ENCODE measurements at places on chromosomes 11 and 22.
A peak's percentile ranks its signal among the peaks of the same experiment; 100 is the strongest.

- H3K27me3 ChIP-seq: peaks cover 6% of the 10 kb centered on the region
- peaks cover 24% of the 10 kb centered on the region for H3K4me1 ChIP-seq
- no peak for DNase-seq
Observed at GRCh38 chr22:50301581-50301991, 5.9 kb downstream of the PLXNB2 start.

GRCh38 chr11:723120-723883 lies 17.3 kb downstream of the EPS8L2 start:
- peaks cover 82% of the 10 kb centered on the region for H3K27me3 ChIP-seq
- H3K27ac ChIP-seq: no peak overlapping the region
- no peak overlapping the region for H3K4me3 ChIP-seq

DNA sequence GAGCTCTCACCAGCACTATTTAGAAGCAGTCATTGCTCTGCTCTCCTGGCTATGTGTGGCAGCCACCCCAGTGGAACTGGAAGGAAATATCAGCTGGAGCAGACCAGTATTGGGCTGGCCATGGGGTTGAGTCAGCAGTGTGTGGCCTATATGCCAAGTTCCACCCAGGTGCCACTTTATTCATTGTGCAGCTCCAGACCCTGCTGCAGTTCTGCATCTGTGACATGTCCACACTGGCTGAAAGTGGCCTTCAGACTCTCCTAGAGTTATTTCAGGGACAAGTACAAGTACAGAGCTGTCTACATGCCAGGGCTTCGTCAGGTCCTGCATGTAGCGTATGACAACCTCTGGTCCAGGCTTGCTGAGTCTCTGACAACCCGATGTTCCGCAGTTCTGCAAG lies 55.2 kb downstream of the CABIN1 start:
- no peak overlapping the region for H3K4me3 ChIP-seq
- peaks cover 52% of the 10 kb centered on the region for H3K36me3 ChIP-seq
- H3K27ac ChIP-seq: no peak overlapping the region
- no peaks in the 10 kb centered on the region for H3K27me3 ChIP-seq
- H3K4me1 ChIP-seq: no peaks in the 10 kb centered on the region
- DNase-seq: no peak

DNA sequence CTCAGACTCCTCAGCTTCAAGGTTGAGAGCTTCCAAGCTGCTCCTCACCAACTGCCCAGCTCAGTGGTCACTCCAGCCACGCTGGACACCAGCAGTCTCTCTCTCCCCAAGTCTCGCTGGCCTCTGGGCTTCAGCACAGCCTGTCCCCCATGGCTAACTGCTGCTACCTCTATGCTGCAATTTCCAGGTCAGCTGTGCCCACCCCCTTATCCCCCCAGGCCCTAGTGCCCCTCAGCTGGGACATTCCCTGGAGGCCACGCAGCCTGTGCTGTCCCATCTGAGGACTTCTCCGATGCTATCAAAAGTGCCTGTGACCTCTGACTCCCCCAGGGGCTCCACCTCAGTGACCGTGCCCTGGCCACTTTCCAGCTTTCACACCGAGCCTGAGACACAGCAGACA lies 37.5 kb upstream of the PHF21B start:
- peaks cover 43% of the 10 kb centered on the region for H3K27me3 ChIP-seq
- no peak overlapping the region for H3K4me3 ChIP-seq
- H3K36me3 ChIP-seq: no peaks in the 10 kb centered on the region
- H3K27ac ChIP-seq: no peak overlapping the region
- no peak for DNase-seq

GRCh38 chr11:31643857-31644256 lies 134.3 kb downstream of the ELP4 start:
- H3K4me1 ChIP-seq: peaks cover 3% of the 10 kb centered on the region
- no peak overlapping the region for H3K4me3 ChIP-seq
- H3K27me3 ChIP-seq: no peaks in the 10 kb centered on the region
- no peak for DNase-seq
- H3K27ac ChIP-seq: no peak overlapping the region

GRCh38 chr22:27435844-27436576 lies 365.5 kb downstream of the MN1 start:
- no peaks in the 10 kb centered on the region for H3K36me3 ChIP-seq
- H3K4me1 ChIP-seq: peaks cover 54% of the 10 kb centered on the region
- peak overlapping the region; percentile 27 for H3K4me3 ChIP-seq
- peak overlapping the region; percentile 54 for H3K27ac ChIP-seq
- peak; percentile 45 for DNase-seq
- no peaks in the 10 kb centered on the region for H3K27me3 ChIP-seq
